ENCODE measurements at places on chromosomes 1 and 21. TPM values are rescaled to one million over a fixed set of nuclear protein-coding genes. Genes with fewer than 3 reads are reported as not detected.

DNA sequence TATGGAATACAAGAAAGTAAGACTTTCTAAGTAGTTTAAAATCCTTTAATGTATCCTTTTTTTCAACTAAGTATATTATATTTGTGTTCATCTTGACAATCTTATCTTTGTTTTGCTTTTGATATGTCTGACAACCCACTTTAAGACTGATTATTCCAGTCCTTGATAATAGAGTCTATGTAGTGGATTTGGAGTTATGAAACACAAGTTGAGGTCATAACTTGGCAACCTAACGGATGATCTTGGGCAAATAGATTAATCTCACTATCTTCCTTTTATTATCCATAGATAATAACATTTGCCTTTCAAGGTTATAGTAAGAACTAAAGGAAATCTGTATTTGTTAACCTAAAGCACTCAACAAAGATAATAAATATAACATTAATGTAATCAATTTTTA is 4.8 kb upstream of the GBP2 start:
- no peaks in the 10 kb centered on the region for H3K36me3 ChIP-seq
- H3K4me1 ChIP-seq: peaks cover 10% of the 10 kb centered on the region
- no peak overlapping the region for H3K27ac ChIP-seq
- no peaks in the 10 kb centered on the region for H3K27me3 ChIP-seq

GRCh38 chr1:176501599-176501998 is 38.6 kb downstream of the PAPPA2 start:
- H3K27me3 ChIP-seq: no peaks in the 10 kb centered on the region
- no peak overlapping the region for H3K27ac ChIP-seq
- no peak for DNase-seq
- H3K4me1 ChIP-seq: no peaks in the 10 kb centered on the region
- H3K36me3 ChIP-seq: no peaks in the 10 kb centered on the region

DNA sequence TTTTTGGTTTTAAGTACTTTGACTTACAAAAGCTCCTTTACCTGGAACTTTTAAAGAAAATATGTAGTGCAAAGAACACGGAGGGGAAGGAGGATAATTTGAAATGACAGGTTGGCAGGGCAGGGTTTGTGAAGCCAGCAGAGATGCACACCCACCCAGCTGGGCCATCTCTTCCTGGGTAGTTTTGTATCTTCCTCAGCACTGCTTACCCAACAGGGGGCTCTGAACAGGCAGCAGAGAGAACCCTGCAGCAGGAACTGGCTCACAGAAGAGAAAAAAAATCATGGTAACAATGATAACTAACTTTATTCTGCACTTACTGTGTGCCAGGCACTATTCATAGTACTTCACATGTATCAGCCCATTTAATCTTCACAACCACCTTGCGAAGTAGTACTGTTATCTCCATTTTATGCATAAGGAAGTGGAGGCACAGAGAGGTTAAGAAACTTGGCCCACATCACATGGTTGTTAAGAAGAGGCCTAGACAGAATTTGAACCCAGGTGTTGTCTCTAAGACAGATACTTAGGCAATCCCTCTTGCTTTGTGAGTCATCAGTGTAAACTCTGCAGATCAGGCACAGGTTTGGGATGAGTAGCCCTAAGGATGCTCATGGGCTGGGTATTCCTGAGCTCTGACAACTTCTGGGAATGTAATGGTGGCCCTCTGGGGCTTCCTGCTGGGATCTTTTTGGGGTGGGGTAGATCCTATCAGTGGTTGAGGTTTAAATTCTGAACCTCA is 60.8 kb downstream of the ELK4 start:
- peaks cover 23% of the 10 kb centered on the region for H3K27me3 ChIP-seq
- peaks cover 4% of the 10 kb centered on the region for H3K4me1 ChIP-seq
- no peak overlapping the region for H3K4me3 ChIP-seq

Gene BCL2L15
- not detected for polyA plus RNA-seq
